A172 (cell line): ENCODE measurements at places on chromosomes 16 and 17. TPM values are rescaled to one million over a fixed set of nuclear protein-coding genes. Genes with fewer than 3 reads are reported as not detected.

NPIPA3 gene
- total RNA-seq, result 0.50 and 0.72 TPM in 2 replicates

KRT36 gene
- 0.05 TPM in 1 of 2 replicates, not detected in the other for total RNA-seq

TLCD2 gene
- total RNA-seq, result 0.45 and 0.50 TPM in 2 replicates

ITGA3 gene
- total RNA-seq, result 839 and 951 TPM in 2 replicates

DNA sequence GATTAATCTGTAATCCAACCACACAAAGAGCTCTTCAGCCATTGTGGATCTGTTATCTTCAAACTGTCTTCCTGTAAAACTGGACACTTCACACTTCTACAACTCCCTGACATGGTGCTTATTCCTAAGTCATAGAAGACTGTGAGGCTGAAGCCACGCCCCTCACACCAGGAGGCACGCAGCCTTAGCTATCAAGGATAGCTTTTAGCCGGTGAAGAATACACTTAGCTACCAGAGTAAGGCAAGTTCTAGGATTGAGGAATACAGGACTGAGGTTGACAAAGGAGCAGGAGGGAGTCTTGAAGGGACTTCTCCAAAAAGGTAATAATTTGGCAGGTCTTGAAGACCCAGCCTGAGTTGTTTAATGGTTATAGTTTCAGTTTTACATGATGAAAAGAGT is 79.8 kb upstream of the GAS7 start:
- DNase-seq, result no peak

DNA sequence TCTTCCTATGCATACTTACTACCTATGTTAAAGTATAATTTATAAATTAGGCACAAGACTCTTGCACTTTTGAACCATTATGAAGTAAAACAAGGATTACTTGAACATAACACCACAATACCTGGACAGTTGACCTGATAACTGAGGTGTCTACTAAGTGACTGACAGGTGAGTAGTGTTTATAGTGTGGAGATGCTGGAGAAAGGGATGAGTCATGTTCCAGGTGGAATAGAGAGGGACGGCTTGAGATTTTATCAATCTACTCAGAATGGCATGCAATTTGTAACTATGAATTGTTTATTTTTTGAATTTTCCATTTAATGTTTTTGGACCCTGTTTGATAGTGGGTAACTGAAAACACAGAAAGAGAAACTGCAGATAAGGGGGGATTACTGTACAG is 287.6 kb downstream of the MAP2K6 start:
- no peak for DNase-seq

DNA sequence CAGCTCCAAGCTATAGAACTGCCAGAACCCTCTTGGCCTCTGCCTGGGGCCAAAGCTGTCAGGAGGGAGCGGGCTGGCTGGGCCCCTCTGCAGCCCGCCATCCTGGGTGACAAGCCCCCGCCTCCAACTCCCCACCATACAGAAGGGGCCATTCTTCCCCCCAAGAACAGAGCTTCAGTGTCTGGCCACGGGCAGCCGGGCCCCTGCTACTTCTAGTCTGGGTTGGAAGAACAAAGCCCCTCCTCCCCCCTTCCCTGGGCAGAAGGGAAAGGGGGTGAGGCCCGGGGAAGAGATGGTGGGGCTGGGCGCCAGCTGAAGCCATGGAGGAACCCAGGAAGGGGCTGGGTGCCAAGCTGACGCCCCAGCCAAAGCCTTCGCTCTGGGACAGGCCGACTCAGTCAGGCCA is 9.0 kb downstream of the NAT9 start:
- DNase-seq, result no peak

- DNase-seq, result no peak
Measured at GRCh38 chr16:3389663-3390338, 11.0 kb downstream of the ZSCAN32 start.

DNA sequence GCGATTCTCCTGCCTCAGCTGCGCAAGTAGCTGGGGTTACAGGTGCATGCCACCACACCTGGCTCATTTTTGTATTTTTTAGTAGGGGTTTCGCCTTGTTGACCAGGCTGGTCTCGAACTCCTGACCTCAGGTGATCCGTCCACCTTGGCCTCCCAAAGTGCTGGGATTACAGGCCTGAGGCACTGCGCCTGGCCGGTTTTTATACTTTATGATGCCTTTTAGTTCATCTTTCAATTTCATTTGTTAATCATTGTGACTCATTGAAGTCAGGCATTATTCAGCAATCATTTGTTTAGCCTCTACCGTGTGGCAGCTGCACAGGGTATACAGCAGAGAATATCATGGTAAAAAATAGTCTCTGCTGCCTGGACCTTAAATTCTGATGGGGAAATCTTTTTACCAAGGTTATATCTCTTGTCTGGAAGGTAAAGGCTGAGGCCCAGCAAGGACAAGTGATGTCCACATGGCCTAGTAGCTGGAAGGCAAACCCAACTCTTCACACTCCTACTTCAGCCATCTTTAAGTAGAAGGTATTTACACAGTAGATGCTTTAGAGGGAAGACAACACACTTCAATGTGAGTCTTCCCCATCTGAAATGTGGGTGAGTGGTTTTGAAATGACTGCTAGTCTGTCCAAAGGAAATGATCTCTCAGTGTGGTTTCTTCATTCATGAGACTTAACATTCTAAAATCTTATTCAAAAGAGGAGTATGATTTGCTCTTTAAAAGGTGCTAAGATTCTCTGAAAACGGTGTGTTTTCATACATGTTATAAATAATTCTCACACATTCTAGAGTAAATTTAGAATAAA is 2.4 kb downstream of the PRPSAP2 start:
- no peak for DNase-seq
